ENCODE measurements at places on chromosomes 4 and X. TPM values are rescaled to one million over a fixed set of nuclear protein-coding genes. Genes with fewer than 3 reads are reported as not detected.
A peak's percentile ranks its signal among the peaks of the same experiment; 100 is the strongest.

- no peak overlapping the region for H3K27ac ChIP-seq
- H3K36me3 ChIP-seq, result no peaks in the 10 kb centered on the region
- no peaks in the 10 kb centered on the region for H3K27me3 ChIP-seq
- DNase-seq, result no peak
- H3K4me3 ChIP-seq, result peak overlapping the region; percentile 5
These were observed 127.9 kb upstream of the DMD start for GRCh38 chrX:33339219-33339618.

GRCh38 chr4:24642981-24643547 lies 58.7 kb upstream of the DHX15 start:
- DNase-seq, result no peak
- no peak overlapping the region for H3K27ac ChIP-seq
- no peaks in the 10 kb centered on the region for H3K36me3 ChIP-seq

DNA sequence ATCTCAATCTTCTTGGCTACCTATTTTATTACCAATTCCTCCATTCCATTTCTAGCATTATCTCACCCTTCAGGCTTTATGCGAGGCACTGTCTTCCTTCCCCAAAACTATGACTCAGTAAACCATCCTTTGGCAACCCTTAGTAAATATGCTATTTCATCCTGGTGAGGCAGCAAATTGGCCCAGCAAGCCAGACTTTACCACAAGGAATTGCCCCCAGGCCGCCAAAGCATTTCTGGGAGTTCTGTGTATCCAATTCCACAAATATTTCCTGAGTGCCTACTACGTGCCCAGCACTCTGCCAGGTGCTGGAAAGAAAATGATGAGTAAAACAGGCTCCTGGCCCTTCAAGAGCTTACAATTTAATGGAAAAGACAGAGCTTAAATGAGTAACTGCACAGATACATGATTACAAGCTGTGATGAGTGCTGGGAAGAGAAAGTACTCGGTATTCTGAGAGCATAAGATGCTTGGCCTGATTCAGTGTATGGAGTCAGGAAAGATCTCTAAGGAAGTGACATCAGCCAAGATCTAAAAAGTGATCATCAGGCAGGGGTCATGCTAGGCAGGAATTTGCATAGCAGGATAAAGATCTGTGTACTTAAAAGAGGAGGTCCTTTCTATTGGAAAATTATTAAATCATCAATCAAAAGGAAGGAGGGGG lies 193.8 kb downstream of the ADAMTS3 start:
- DNase-seq, result no peak
- H3K27ac ChIP-seq, result no peak overlapping the region
- no peaks in the 10 kb centered on the region for H3K36me3 ChIP-seq
- no peaks in the 10 kb centered on the region for H3K27me3 ChIP-seq

GRCh38 chr4:124234771-124235170 lies 477.8 kb downstream of the ANKRD50 start:
- H3K27ac ChIP-seq, result no peak overlapping the region
- no peak for DNase-seq
- no peaks in the 10 kb centered on the region for H3K36me3 ChIP-seq
- no peaks in the 10 kb centered on the region for H3K4me1 ChIP-seq
- H3K27me3 ChIP-seq, result no peaks in the 10 kb centered on the region

RPA4 gene
- 19.0 TPM for total RNA-seq

DNA sequence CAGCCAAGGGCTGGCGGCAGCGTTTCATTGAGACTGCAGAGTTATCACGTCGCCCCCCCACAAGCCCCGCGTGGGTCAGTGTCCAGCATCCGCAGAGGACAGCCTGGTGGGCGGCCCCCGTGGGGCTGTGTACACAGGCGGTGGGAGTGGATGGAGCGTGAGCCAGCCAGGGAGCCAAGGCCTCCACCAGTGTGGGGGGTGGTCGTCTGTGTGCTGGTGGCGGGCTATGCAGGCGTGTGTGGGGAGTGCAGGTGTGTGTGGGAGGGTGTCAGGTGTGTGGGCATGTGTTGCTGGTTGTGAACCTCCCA lies 56.5 kb upstream of the NKX1-1 start:
- H3K27ac ChIP-seq, result no peak overlapping the region
- H3K4me1 ChIP-seq, result no peaks in the 10 kb centered on the region
- H3K27me3 ChIP-seq, result no peaks in the 10 kb centered on the region
- H3K4me3 ChIP-seq, result no peak overlapping the region

GRCh38 chrX:22171287-22172060 lies 101.2 kb upstream of the CBLL2 start:
- no peak overlapping the region for H3K27ac ChIP-seq
- H3K4me1 ChIP-seq, result no peaks in the 10 kb centered on the region
- DNase-seq, result no peak
- H3K27me3 ChIP-seq, result no peaks in the 10 kb centered on the region

TSPAN6 gene
- 19.0 TPM for total RNA-seq

DNA sequence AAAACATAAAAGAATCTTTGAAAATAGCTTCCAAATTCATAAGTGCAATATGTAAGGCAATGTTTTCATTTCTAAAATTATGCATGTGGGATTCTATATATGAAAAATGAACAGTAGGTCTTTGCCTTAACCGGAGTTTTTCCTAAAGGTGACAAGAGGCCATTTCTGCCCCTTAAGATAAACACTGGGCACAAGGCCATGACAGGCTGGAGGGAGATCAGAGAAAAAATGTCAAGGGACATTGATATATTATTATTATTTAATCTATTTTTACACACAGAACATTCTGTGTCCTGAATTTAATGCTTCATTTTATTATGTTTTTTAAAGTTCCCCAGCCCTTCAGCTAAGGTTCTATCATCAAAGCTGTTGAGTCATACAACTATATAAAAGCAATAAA lies 118.8 kb downstream of the CHM start:
- H3K27ac ChIP-seq, result no peak overlapping the region
- no peaks in the 10 kb centered on the region for H3K4me1 ChIP-seq
- no peak overlapping the region for H3K4me3 ChIP-seq
- H3K27me3 ChIP-seq, result no peaks in the 10 kb centered on the region
- no peak for DNase-seq
- H3K36me3 ChIP-seq, result no peaks in the 10 kb centered on the region

GRCh38 chrX:413322-414201 lies 26.9 kb upstream of the PPP2R3B start:
- no peaks in the 10 kb centered on the region for H3K36me3 ChIP-seq
- DNase-seq, result no peak
- no peak overlapping the region for H3K27ac ChIP-seq
- no peaks in the 10 kb centered on the region for H3K4me1 ChIP-seq
- H3K4me3 ChIP-seq, result no peak overlapping the region

GRCh38 chr4:37615720-37616063 lies 70.5 kb downstream of the RELL1 start:
- H3K27me3 ChIP-seq, result no peaks in the 10 kb centered on the region
- no peak overlapping the region for H3K27ac ChIP-seq
- no peaks in the 10 kb centered on the region for H3K4me1 ChIP-seq
- no peaks in the 10 kb centered on the region for H3K36me3 ChIP-seq

GPR82 gene
- total RNA-seq, result 0.88 TPM

DNA sequence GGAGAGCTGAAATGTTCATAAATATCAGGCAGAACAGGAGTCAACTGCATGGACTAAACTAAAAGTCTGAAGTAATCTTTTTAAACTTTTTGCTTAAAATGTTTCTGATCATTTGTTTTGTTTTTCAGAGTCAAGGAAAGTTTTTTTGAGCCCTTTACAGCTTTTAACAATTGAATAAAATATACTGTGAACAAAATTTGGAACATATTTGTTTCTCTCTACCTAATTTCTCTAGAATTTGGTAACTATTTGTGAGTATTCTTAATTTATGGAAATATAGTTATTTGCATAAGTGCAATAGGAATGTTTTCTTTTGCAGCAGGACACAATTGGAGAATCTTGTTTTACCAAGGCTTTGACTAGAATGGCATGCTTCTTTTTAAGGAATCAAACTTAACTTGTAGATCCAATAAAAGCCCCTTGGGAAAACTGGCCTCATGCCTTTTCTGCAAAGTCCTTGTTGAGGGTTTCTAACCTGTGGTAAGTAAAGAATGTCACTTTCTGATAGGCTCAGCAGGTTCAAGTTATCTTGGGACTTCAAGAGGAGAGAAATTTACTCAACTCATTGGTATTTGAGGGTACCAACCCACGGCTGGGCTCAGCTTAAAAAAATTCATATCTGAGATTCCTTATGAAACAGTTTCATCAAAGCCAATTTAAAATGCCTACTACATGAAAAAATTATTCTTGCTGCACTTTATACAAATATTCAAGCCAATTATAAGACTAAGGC lies 91.5 kb downstream of the UPRT start:
- no peak overlapping the region for H3K4me3 ChIP-seq
- no peak overlapping the region for H3K27ac ChIP-seq
- H3K4me1 ChIP-seq, result no peaks in the 10 kb centered on the region
- no peaks in the 10 kb centered on the region for H3K27me3 ChIP-seq

DNA sequence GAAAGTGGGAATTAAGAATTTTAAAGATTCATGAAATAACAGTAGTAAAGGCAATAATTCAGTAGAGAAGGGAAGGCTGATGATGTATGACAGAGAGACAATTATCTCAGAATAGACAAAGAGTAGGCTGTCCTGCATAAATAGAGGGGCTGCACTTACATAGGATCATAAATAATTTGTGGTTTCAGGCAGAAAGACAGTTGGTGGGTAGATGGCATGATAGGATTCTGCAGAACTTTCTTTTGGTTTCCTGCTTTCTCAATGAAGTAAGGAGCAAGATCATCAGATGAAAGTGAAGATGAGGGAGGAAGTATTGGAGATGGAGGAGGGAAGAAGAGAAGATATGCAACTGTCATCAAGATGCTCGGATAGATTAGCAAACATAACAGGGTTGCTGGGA lies 604.9 kb upstream of the ZFP42 start:
- H3K4me1 ChIP-seq, result no peaks in the 10 kb centered on the region
- H3K36me3 ChIP-seq, result no peaks in the 10 kb centered on the region
- H3K4me3 ChIP-seq, result no peak overlapping the region
- no peaks in the 10 kb centered on the region for H3K27me3 ChIP-seq
- no peak for DNase-seq

NCAPG gene
- total RNA-seq, result 3.3 TPM

RHOXF1 gene
- total RNA-seq, result not detected

DNA sequence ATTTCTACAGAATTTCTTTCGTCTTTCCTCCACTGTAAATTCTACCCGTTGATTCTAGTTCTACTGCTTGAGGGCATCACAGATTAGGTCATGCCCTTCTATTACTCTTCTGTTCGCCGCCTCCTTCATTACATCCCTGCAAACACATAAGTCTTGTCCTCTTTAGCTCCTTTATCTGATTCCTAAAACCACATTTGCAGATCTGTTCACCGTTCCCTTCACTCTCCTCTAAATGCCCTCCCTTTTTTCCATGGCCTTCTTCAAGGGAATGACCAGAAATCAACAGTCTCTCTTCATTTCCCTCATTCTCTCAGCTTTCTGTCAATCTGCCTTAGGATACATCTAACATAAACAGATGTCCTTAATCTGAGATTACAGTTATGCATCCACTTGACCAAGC lies 43.1 kb downstream of the BTC start:
- no peaks in the 10 kb centered on the region for H3K36me3 ChIP-seq
- no peaks in the 10 kb centered on the region for H3K4me1 ChIP-seq
- H3K27ac ChIP-seq, result no peak overlapping the region
- no peaks in the 10 kb centered on the region for H3K27me3 ChIP-seq
- H3K4me3 ChIP-seq, result no peak overlapping the region
- no peak for DNase-seq

GDPD2 gene
- total RNA-seq, result 37.0 TPM

APEX2 gene
- total RNA-seq, result 15.9 TPM

IDUA gene
- 86.7 TPM for total RNA-seq

NAT8L gene
- not detected for total RNA-seq

TLR7 gene
- total RNA-seq, result 0.27 TPM

DNA sequence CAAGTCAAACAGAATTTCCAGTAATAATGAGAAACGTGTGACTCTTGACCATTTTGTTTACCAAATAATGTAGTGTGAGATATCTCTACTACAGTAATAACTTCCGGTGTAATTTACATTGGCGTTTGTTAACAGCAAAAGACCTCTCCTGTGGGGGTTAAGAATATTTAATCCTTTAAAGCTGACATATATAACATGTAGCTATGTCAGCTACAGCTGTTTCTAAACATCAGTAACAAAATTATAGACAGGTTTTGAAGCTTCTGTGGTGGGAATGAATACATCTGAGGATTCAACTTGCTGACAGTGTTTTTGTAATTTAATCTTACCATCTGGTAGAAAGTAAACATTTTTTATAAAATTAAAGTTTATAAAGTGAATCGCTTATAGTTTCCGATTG lies 73.6 kb upstream of the TENM3 start:
- no peak overlapping the region for H3K27ac ChIP-seq
- DNase-seq, result no peak
- H3K4me3 ChIP-seq, result no peak overlapping the region
- no peaks in the 10 kb centered on the region for H3K27me3 ChIP-seq
- no peaks in the 10 kb centered on the region for H3K36me3 ChIP-seq
- H3K4me1 ChIP-seq, result no peaks in the 10 kb centered on the region

CYLC1 gene
- total RNA-seq, result not detected

- peak overlapping the region; percentile 89 for H3K27ac ChIP-seq
- no peaks in the 10 kb centered on the region for H3K27me3 ChIP-seq
- H3K4me3 ChIP-seq, result peak overlapping the region; percentile 23
- DNase-seq, result no peak
- no peaks in the 10 kb centered on the region for H3K4me1 ChIP-seq
- H3K36me3 ChIP-seq, result peaks cover 92% of the 10 kb centered on the region
These were observed 27.3 kb downstream of the WDR1 start for GRCh38 chr4:10089346-10089745.
